Liver (tissue), 10 donors: ENCODE measurements at places on chromosomes 7 and 10. TPM values are rescaled to one million over a fixed set of nuclear protein-coding genes. Genes with fewer than 3 reads are reported as not detected.

DNA sequence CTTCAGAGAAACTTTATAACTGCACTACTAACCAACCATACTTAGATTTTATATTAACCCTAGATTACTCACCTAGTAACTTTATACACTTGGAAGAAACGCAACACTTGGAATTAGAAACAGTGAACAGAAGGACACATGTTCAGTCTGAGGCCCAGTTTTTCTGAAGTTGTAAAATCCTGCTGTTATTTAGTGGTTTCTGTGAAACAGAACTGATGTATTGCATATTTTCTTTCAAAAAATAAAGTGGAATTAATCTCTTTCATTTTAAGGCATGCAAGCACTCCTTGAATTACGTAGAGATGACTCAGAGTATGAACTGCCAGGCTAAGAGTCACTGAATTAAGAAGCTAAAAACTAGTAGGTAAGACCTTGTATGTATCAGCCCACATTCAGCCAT lies 215.8 kb downstream of the SKAP2 start:
- no peak overlapping the region for H3K4me3 ChIP-seq
- H3K27ac ChIP-seq: no peak overlapping the region
- H3K27me3 ChIP-seq: no peaks in the 10 kb centered on the region
- no peaks in the 10 kb centered on the region for H3K36me3 ChIP-seq

GRCh38 chr7:6448943-6449543 lies 1.3 kb upstream of the DAGLB start:
- DNase-seq: no peak
- H3K27me3 ChIP-seq: no peaks in the 10 kb centered on the region
- no peak overlapping the region for H3K4me3 ChIP-seq

GRCh38 chr10:28008054-28008453 lies 9.2 kb upstream of the ODAD2 start:
- peaks cover 4% of the 10 kb centered on the region for H3K27me3 ChIP-seq
- H3K4me3 ChIP-seq: no peak overlapping the region
- DNase-seq: no peak
- H3K4me1 ChIP-seq: no peaks in the 10 kb centered on the region
- H3K27ac ChIP-seq: no peak overlapping the region

DNA sequence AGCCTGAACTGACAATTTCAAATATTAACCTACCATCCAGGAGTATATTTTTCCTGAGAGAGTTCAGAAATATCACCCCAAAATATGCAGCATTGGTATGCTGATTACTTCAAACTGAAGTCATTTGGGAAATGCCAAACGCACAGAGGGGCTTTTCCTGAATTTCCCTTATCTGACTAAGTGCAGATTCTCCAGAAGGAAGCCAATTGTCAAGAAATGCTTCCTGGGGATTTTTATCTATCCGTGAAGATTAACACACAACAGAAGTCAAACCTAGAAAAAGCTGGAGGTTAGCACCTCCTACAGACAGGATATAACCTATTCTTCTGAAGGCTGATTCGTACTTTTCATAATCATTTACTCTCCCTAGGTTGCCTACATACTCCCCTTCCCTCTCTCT lies 91.0 kb downstream of the AKR1D1 start:
- no peak overlapping the region for H3K27ac ChIP-seq
- peaks cover 11% of the 10 kb centered on the region for H3K4me1 ChIP-seq
- DNase-seq: no peak
- H3K4me3 ChIP-seq: no peak overlapping the region

DNA sequence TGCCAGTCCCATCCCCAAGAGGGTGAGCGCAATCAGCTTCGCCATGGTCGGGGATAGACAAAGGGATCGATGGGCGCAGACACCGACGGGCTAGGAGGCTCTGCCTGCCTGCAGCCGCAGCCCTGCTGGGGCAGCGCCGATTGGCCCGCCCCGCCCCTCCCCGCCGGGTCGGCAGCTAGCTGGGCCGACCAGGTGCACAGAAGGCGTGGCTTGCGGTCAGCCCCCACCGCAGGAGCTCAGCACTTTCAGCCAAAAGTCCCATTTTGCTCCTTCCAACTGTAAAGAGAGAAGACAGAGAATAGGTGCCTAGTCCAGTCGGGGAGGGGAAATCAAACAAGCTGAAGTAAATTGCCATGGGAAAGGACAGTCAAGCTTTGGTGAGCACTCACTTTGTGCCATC lies at the start of gene PON1:
Gene PON1, minus strand, starts transcription at position 102 of the 400 bp plus-strand sequence. Its CDS starts 57 bp downstream, at position 45.
- H3K36me3 ChIP-seq: no peaks in the 10 kb centered on the region
- H3K27me3 ChIP-seq: no peaks in the 10 kb centered on the region
- peaks cover 25% of the 10 kb centered on the region for H3K4me1 ChIP-seq
- H3K27ac ChIP-seq: peak within 1 kb of the TSS; percentile 75
- H3K4me3 ChIP-seq: peak within 1 kb of the TSS; percentile 73
- DNase-seq: no peak

- H3K27ac ChIP-seq: no peak overlapping the region
- no peak overlapping the region for H3K4me3 ChIP-seq
- no peak for DNase-seq
- H3K27me3 ChIP-seq: no peaks in the 10 kb centered on the region
- H3K36me3 ChIP-seq: peaks cover 25% of the 10 kb centered on the region
These were observed 84.5 kb upstream of the WNT16 start for GRCh38 chr7:121244120-121244870.

GRCh38 chr10:91787810-91788209 lies 10.4 kb upstream of the TNKS2 start:
- DNase-seq: no peak
- H3K36me3 ChIP-seq: no peaks in the 10 kb centered on the region
- no peak overlapping the region for H3K27ac ChIP-seq
- H3K4me1 ChIP-seq: no peaks in the 10 kb centered on the region
- H3K27me3 ChIP-seq: no peaks in the 10 kb centered on the region
- H3K4me3 ChIP-seq: no peak overlapping the region

DNA sequence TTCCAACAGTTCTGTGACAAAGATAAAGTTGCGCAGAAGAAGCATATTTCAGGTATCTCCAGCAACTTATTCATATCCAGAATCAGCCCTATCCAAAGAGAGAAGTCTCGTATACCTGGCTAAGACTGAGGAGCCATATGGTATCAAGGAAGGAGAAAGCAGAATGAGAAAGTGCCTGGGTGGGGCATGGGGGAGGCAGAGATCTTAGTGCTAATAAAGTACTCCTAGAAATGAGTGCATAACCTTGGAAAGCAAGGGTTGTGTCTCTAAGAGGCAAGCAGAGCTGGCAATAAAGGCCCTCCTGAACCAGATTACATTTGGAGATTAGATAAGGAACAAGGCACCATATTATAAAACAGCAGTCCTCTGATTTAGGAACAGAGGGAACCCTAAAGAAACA lies 12.7 kb downstream of the TASOR2 start:
- no peak for DNase-seq
- H3K4me3 ChIP-seq: no peak overlapping the region
- H3K4me1 ChIP-seq: peaks cover 13% of the 10 kb centered on the region
- no peak overlapping the region for H3K27ac ChIP-seq
- no peaks in the 10 kb centered on the region for H3K27me3 ChIP-seq
- no peaks in the 10 kb centered on the region for H3K36me3 ChIP-seq

- DNase-seq: no peak
- H3K27me3 ChIP-seq: peaks cover 4% of the 10 kb centered on the region
- no peaks in the 10 kb centered on the region for H3K36me3 ChIP-seq
- H3K4me3 ChIP-seq: no peak overlapping the region
These were observed 200.3 kb downstream of the DNAJB6 start for GRCh38 chr7:157537056-157537455.

The PTPRE gene
- total RNA-seq: 12.5 TPM

The HYAL4 gene
- total RNA-seq: not detected
